Posterior vena cava (tissue), 2 donors: ENCODE measurements at places on chromosomes 16 and 17. TPM values are rescaled to one million over a fixed set of nuclear protein-coding genes. Genes with fewer than 3 reads are reported as not detected.

Gene RHBDF1
- 39.7 TPM for total RNA-seq

Gene MYH11
- 1,932 TPM for total RNA-seq

Gene TMEM97
- total RNA-seq, result 4.3 TPM

Gene IGFALS
- total RNA-seq, result 0.10 TPM

DNA sequence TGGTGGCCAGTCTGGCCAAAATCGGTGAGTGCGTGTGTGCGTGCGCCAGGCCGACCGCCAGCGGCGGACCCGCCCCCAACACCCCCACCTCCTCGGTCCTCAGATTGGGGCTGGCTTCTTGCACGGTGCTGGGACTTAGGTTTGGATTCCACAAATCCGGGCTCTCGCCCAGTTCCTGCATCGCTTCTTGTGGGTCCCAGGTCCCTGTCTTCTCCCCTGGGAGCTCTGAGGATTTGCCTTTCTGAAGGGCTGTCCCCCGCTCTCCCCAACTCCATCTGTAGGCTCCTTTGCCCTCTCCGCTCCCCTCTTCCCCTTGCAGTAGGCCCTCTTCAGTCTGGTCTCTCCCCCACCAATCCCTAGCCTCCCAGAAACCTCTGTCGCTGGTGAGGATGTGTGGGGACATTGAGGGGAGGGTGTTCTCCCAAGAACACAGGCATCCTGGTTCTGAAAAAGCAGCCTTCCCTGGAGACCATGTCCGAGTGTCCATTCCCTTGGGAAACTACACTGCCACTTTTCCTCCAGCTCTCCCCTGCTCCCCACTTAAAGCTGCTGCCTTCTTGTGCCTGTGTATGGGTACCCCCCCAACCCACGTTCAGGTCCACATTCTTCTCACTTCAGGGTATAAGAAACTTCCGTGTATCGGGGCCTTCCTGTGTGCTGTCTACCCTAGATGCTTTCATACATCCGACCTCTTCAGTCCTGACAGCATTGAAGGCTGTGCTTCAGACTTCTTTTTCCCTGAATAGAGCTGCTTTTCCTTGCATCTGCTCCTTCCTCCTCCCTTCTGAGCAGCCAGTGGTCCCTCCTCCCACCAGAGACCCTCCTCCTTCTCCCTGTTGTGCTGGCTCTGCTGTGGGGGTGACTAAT lies 632 bp downstream of the SLC9A5 start:
- no peak for DNase-seq

- no peak for DNase-seq
Observed at GRCh38 chr17:39799395-39799794, 61.7 kb downstream of the GRB7 start.

DNA sequence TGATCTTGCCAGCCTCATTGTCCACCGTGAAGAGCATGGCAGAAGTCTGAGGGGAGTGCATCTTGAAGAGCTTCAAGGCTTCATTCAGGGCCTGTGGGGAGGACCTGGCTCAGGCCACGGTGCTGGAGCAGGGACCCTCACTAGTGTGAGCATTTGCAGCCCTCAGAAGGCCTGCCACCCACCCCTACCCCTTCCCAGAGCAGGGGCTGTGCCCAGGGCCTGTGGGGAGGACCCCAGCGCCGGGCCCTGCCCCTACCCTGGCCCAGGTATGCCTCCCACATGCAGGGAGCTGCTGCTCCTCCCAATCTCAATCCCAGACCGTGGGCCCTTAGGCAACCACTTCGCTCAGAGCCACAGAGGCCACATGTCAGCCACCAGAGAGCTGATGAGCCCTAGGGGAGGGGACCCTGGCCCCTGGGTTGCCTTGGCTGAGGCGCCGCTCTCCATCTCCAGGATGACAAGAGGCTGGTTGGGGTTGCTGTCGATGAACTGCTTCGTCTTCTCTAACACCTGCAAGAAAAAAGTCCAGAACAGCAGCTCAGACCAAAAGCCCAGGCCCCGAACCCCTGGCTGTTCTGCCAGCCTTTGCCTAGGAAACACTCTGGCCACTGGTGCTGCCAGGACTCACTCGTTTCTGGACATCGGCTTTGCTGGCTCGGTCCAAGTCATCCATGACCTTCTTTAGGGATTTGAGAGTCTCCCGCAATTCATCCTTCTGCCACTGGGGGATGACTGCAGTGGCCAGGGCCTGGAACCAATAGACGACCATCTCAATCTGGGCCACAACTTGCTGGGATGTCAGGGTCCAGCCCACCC lies 1.8 kb upstream of the EXOSC6 start:
- no peak for DNase-seq

DNA sequence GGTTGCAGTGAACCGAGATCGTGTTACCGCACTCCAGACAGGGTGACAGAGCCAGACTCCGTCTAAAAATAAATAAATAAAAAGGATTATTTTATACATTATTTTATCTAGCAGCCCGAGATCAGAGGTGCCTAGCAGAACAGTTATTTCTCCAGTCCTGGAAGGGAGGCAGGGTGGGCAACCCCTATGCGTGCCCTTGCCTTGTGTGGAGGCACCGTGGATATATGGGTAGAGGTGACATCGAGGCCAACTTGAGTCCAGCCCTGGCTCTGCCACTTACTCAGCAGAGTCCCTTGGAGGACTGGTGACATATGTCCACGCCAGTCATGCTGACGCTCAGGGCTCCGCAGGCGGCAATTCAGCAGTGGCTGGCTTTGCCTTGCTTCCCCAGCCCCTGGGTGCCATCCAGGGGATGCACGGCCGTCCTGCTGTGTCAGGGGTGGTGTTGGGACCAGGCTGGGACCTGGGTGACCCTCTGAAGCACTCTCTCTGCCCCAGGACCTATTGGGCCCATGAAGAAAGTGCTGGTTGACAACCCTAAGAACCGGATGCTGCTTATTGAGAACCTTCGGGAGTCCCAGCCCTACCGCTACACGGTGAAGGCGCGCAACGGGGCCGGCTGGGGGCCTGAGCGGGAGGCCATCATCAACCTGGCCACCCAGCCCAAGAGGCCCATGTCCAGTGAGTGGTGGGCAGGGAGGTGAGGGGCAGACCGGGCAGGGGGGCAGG lies 13.2 kb downstream of the GALK1 start:
- DNase-seq, result no peak

DNA sequence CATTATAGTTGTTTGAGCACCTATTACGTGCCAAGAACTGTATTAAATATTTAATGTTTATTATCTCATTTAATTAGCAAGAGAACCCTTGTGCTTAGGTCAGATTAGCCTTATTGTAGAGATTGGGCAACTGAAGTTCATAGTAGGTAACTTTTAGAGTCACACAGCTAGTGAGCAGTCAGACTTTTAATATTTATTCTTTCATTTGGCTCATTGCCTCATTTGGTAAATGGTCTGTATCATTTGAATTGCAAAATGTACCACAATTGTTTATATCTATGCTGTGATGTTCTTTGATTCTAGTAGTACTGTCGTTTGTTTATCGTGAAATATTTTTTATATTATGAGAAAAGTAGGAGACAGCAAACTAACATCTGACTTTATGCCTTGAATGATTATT lies 7.6 kb downstream of the CLTC start:
- no peak for DNase-seq

DNA sequence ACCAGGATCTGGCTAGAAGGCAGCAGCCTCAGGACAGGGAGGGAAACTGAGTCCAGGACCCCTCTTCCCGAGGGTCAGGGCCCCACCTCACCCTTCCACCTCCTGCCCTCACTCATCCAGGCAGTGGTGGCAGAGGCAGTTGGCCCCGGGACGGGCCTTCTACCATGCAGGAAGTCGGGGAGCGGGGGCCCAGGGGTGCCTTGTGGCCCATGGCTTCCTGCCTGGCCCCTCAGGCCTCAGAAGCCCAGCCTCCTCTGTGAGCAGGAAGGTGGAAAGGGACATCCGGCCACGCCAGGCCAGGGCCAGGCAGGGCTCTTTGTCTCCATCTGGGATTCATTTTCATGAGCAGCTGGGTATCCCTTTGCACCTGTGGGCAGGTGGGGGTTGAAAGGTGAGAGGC lies 58.5 kb downstream of the BAHCC1 start:
- DNase-seq, result no peak

DNA sequence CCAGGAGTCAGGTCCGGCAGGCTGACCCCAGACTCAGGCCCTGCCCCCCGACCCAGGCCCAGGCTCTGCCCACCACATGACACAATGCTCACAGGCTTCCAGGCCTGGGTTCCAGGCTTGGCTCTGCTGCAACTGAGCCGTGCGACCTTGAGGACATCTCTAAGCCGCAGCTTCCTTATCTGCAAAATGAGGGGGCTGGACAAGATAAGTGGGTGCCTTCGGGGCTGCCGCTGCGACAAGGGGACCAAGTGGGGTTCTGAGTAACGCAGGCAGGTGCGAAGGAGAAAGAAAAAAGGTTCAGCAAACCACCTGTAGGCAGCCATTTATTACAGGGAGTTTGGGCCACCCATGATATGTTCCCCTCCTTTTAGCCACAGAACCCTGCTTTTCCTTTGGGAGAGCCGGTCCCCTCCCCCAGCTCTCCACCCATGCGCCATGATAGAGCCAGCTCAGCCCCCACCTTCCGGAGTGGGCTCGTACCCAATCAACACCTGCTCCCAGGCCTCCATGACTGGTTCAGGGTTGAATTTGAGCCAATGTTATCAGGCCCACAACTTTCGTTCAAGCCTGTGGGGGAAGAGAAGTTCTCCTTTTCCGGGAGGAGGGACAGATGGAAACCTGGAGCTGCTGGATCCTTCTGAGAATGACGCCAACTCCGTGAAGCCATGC lies 38.2 kb downstream of the RTN4RL1 start:
- no peak for DNase-seq

DNA sequence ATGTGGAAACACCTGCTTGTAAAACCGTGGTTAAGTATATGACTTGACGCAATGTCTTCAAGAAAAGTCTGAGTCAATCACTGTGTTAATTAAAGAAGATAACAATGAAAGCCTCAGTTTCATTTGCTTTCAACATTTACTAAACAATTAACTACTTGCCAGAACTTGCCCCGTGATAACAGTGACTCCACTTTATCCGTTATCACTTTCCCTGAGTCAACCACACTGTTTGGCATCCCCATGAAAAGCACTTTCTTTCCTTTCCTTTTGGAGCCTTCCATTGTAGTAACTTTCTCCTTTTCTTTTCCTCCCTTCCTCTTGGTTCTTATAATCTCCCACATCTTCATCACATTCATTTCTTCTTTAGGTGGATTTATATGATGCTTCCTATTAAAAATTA lies 435.1 kb upstream of the GOT2 start:
- no peak for DNase-seq

- DNase-seq, result no peak
Observed at GRCh38 chr17:76107509-76107908, 3.9 kb upstream of the EXOC7 start.

DNA sequence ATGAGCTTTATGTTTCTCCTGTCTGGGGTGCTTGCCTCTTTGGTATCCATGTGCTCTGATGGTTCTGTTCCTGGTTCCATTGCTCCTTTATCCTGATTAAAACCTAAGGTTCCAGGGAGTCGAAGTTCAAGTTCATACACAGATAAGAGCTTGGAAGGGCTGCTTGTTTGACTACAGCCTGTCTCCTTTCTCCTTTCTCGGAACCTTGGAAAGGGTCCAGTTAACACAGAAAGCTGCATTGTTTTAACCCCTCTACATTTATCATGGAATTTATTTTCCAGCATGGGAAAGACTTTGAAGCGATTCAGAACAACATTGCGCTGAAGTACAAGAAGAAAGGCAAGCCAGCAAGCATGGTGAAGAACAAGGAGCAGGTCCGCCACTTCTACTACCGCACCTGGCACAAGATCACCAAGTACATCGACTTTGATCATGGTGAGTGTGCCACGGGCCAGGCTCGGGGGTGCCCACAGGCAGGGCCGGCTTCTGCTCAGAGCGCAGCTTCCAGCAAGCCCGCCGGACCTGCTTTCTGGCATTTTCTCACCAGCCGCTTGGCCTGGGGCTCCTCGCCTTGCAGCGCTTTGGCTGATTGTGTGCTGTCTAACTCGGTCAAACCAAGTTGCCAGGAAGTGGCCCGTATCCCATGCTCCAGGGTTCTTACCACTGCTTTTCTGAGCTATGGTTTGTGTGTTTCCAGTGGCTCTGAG lies 19.9 kb downstream of the CRAMP1 start:
- DNase-seq, result no peak
